ENCODE measurements at places on chromosomes 16 and 17. TPM values are rescaled to one million over a fixed set of nuclear protein-coding genes. Genes with fewer than 3 reads are reported as not detected.

- peak; percentile 61 for DNase-seq
These were observed 124.9 kb upstream of the KCNJ16 start for GRCh38 chr17:69949973-69950695.

Gene SERPINF2
- 1.9 TPM for polyA plus RNA-seq

- DNase-seq = peak; percentile 65
These were observed 26.9 kb upstream of the RPL38 start for GRCh38 chr17:74176546-74177001.

GRCh38 chr17:68777856-68778694 lies 176.9 kb upstream of the FAM20A start:
- DNase-seq = no peak

GRCh38 chr17:63378411-63379375 lies 67.4 kb downstream of the CYB561 start:
- no peak for DNase-seq

Gene KIF2B
- not detected for polyA plus RNA-seq

GRCh38 chr17:9389111-9389527 lies 186.5 kb downstream of the STX8 start:
- no peak for DNase-seq

- DNase-seq = no peak
These were observed 4.0 kb downstream of the FBXO39 start for GRCh38 chr17:6780001-6780400.

DNA sequence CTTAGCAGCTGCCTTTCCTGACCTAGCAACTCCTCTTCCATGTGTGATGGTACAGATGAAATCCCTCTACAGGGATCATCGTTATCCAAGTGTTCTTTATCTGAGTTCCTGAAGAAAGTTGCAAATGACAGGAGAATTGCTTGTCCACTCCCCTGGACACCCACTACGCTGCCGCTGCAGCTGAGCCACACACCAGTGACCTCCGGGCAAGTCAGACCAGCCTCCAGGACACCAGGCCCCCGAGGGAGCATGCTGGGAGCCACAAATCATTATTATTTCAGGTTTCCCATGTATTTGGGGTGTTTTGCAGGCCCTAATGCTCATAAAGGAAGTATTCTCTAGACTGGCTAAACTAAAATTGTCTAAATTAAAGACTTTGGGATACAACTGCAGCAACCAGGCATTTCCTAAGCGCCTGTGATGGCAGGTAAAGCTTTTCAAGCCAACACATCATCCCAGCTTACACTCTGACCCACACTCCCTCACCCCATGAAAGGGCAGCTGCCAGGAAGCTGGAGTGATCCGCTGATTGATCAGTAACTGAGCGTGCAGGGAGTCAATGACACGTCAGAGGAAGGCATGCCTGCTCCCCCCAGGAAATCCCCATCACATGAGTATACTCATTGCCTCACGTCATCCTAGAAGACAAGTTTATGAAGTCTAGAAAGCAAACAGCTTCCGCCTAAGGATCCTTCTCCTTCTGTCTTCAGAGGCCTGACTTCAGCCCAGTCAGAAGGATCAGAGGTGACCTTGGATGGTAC lies 14.4 kb downstream of the FA2H start:
- no peak for DNase-seq

DNA sequence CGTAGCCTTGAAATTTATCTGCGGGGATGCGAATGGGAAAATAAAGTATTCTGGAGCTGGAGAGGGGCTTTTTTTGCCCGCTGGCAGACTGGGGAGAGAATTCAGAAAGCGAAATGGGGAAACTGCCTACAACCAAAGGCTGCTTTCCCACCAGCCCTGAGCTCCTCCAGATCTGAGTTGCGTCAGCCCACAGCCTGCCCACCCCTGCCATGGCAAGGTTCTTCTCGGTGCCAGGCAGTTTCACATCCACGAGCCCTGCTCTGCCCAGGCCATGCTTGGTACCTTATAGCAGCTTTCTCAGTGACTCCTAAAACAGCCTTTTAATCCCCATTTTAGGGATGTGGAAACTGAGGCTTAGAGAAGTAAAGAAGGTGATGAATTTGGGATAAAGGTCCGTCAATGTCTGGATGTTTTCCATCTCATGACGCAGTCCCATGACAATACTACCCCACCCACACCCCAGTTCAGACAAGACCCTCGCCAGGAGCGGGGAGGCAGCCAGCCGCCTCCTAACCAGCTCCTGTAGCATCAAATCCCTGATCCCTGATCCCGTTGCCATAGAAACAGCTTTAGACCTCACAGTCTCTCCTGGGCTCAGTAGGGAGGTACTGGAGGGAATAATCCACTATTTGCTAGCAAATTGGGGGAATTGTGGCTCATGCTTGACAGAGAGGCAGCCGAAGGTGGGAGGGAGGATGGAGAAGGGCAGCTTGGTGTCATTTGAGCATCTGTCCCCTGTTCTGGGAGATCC lies 113.5 kb downstream of the MGAT5B start:
- no peak for DNase-seq
